HepG2 (cell line): ENCODE measurements at places on chromosomes 3 and 15. TPM values are rescaled to one million over a fixed set of nuclear protein-coding genes. Genes with fewer than 3 reads are reported as not detected.

GRCh38 chr3:195240171-195240701 is 30.7 kb downstream of the XXYLT1 start:
- no peak overlapping the region for H3K27ac ChIP-seq
- peaks cover 9% of the 10 kb centered on the region; the same call in 2 of the 3 replicates for H3K36me3 ChIP-seq
- peak; percentile 20 for DNase-seq
- no peak overlapping the region for H3K4me3 ChIP-seq

- DNase-seq: no peak
- H3K27ac ChIP-seq: no peak overlapping the region
- H3K4me3 ChIP-seq: no peak overlapping the region
- no peaks in the 10 kb centered on the region; the same call in 2 of the 3 replicates for H3K27me3 ChIP-seq
Measured at GRCh38 chr3:160444411-160444810, 5.2 kb downstream of the TRIM59 start.

DNA sequence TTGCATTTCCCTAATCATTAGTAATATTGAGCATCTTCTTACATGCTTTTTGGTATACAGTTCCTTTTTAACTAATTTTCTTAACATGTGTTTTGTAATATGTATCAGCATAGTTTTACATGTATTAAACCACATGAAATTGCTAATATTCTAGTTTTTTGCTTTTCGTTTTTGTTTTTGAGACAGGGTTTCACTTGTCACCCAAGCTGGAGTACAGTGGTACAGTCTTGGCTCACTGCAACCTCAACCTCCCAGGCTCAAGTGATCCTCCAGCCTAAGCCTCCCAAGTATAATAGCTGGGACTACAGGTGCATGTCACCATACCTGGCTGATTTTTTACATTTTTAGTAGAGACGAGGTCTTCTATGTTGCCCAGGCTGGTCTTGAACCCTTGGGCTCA is 4.4 kb upstream of the ISG20 start:
- no peak for DNase-seq
- no peak overlapping the region for H3K4me3 ChIP-seq
- H3K36me3 ChIP-seq: peaks cover 34% of the 10 kb centered on the region
- peaks cover 31% of the 10 kb centered on the region for H3K4me1 ChIP-seq
- H3K27ac ChIP-seq: no peak overlapping the region
- H3K27me3 ChIP-seq: no peaks in the 10 kb centered on the region

DNA sequence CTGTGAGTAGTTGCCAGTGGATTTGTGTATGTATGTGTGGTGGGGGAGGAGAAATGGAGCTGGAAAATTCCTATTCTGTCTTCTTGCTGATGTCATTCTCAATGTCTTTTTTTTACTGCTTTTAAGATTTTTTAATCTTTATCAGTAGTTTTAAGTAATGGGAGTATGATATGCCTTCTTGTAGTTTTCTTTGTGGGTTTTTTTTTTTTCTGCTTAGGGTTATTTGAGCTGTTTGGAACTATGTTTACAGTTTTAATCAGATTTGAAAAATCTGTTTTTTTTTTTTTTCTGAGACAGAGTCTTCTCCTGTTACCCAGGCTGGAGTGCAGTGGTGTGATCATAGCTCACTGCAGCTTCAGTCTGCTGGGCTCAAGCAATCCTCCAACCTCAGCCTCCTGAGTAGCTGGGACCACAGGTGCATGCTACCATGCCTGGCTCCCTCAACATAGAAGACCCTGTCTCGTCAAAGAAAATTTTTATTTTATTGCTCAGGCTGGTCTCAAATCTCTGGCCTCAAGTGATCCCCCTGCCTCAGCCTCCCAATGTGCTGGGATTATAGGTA is 37.1 kb downstream of the RPL39L start:
- no peak overlapping the region for H3K27ac ChIP-seq
- no peak for DNase-seq
- H3K36me3 ChIP-seq: no peaks in the 10 kb centered on the region
- H3K27me3 ChIP-seq: peaks cover 10% of the 10 kb centered on the region; the same call in 2 of the 3 replicates

- no peak for DNase-seq
- H3K4me1 ChIP-seq: no peaks in the 10 kb centered on the region
- H3K27ac ChIP-seq: no peak overlapping the region
- no peak overlapping the region for H3K4me3 ChIP-seq
- no peaks in the 10 kb centered on the region for H3K36me3 ChIP-seq
- no peaks in the 10 kb centered on the region; the same call in 1 of the 2 replicates for H3K27me3 ChIP-seq
Measured at GRCh38 chr3:8204853-8205650, 296.6 kb upstream of the LMCD1 start.

- DNase-seq: no peak
- no peaks in the 10 kb centered on the region for H3K27me3 ChIP-seq
- H3K36me3 ChIP-seq: no peaks in the 10 kb centered on the region
- H3K4me1 ChIP-seq: no peaks in the 10 kb centered on the region
Measured at GRCh38 chr3:158864492-158864891, 62.6 kb downstream of the MFSD1 start.

GNL3 gene
- 91.7 and 129 TPM in 2 replicates for polyA plus RNA-seq

TOMM70 gene
- 20.7 and 27.0 TPM in 2 replicates for polyA plus RNA-seq
